Activated CD8-positive, alpha-beta T cell treated with anti-CD3 and anti-CD28 coated beads for 36 hours (primary cell): ENCODE measurements at places on chromosomes 1 and 21. TPM values are rescaled to one million over a fixed set of nuclear protein-coding genes. Genes with fewer than 3 reads are reported as not detected.

GRCh38 chr1:194709439-194709838 is 1523.0 kb upstream of the B3GALT2 start:
- H3K4me1 ChIP-seq = no peaks in the 10 kb centered on the region
- no peaks in the 10 kb centered on the region for H3K36me3 ChIP-seq
- DNase-seq = no peak

GRCh38 chr1:203140743-203141520 is 13.4 kb downstream of the ADORA1 start:
- H3K4me3 ChIP-seq = no peak overlapping the region
- H3K27ac ChIP-seq = no peak overlapping the region
- no peak for DNase-seq
- H3K27me3 ChIP-seq = peaks cover 4% of the 10 kb centered on the region
- no peaks in the 10 kb centered on the region for H3K4me1 ChIP-seq

- DNase-seq = no peak
- H3K27me3 ChIP-seq = peaks cover 12% of the 10 kb centered on the region
- peaks cover 26% of the 10 kb centered on the region for H3K4me1 ChIP-seq
- H3K36me3 ChIP-seq = peaks cover 7% of the 10 kb centered on the region
Measured at GRCh38 chr1:50972766-50973165, 2.7 kb downstream of the CDKN2C start.

DNA sequence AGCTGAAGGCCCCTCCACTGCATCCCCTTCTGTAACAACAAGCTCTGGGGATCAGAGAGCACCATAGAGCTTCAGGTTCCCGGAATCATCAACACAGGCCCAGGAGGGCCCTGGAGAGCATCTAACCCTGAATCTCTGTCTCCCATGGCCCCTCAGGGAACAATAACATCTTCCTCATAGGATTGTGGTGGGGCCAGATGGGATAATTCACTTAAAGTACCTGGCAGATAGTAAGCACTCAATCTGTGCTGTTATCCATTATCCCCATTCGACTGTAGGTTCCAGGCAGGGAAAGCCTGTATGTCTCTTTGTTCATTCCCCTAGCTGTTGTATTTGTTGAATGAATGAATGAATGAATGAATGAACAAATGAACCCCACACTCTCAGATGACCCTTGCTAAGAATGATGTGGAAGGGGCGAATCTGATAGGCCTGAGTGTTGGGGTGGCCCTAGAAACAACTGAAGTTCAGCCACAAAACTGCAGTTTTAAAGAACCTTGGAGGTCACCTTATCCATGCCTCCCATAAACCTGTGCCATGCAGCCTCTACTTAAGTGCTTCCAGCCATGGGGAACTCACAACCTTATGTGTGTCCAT is 14.5 kb downstream of the LAPTM5 start:
- no peaks in the 10 kb centered on the region for H3K27me3 ChIP-seq
- peaks cover 75% of the 10 kb centered on the region for H3K36me3 ChIP-seq
- no peak for DNase-seq
- H3K27ac ChIP-seq = peak overlapping the region; percentile 98
- H3K4me3 ChIP-seq = peak overlapping the region; percentile 55

The INPP5B gene
- 29.1 TPM for total RNA-seq

- H3K36me3 ChIP-seq = no peaks in the 10 kb centered on the region
- H3K4me3 ChIP-seq = no peak overlapping the region
- H3K4me1 ChIP-seq = peaks cover 9% of the 10 kb centered on the region
- no peak for DNase-seq
- H3K27me3 ChIP-seq = peaks cover 22% of the 10 kb centered on the region
Measured at GRCh38 chr1:161501234-161501633, 4.0 kb upstream of the FCGR2A start.

The CACNA1S gene
- not detected for total RNA-seq

DNA sequence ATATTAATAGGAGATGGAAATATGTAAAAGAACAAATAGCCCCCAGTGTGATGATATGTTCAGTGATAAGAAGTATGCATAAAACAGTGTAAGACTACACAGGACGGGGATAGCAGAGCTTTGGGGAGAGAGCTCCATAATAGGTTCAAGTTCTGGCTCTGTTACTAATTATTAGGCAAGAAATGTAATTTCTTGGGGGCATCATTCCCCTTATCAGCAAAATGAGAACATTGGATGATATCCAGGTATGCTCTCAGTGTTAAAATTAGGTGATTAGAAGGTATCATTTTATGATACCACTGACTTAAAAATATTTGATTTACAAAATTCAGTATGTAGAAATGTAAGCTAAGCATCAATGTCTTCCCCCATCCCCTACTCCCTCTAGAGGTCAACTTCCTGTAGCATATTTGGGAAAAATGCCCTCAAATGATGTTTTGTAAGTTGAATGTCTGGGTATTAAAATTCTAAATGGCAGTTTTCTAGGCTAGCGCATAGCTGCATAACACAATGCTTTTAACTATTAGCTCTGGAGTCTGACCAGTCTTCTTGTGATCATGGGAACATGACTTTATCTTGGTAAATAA is 585.7 kb upstream of the CAMK1G start:
- no peak for DNase-seq
- H3K27me3 ChIP-seq = peaks cover 4% of the 10 kb centered on the region
- H3K36me3 ChIP-seq = no peaks in the 10 kb centered on the region
- H3K27ac ChIP-seq = no peak overlapping the region
- no peak overlapping the region for H3K4me3 ChIP-seq

DNA sequence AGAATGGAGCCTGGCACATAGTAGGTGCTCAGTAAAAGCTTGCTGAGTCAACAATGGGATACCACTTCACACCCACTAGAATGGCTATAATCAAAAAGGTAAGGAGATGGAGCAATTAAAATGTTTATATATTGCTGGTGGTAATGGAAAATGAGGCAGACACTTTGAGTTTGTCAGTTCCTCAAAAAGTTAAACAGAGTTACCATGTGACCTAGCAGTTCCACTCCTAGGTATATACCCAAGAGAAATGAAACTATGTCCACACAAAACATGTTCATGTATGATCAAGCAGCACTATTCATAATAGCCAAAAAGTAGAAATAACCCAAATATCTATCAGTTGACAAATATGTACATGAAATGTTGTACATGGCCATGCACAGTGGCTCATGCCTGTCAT is 74.8 kb upstream of the ECE1 start:
- no peak for DNase-seq
- H3K4me1 ChIP-seq = peaks cover 8% of the 10 kb centered on the region
- H3K4me3 ChIP-seq = no peak overlapping the region
- no peaks in the 10 kb centered on the region for H3K36me3 ChIP-seq
- H3K27me3 ChIP-seq = no peaks in the 10 kb centered on the region
- H3K27ac ChIP-seq = no peak overlapping the region

GRCh38 chr1:55214934-55215193 is 300 bp downstream of the USP24 start:
- DNase-seq = no peak
- peak overlapping the region; percentile 51 for H3K27ac ChIP-seq
- peaks cover 62% of the 10 kb centered on the region for H3K4me1 ChIP-seq
- peaks cover 17% of the 10 kb centered on the region for H3K36me3 ChIP-seq
- H3K27me3 ChIP-seq = no peaks in the 10 kb centered on the region

The CORT gene
- total RNA-seq = 0.34 TPM

DNA sequence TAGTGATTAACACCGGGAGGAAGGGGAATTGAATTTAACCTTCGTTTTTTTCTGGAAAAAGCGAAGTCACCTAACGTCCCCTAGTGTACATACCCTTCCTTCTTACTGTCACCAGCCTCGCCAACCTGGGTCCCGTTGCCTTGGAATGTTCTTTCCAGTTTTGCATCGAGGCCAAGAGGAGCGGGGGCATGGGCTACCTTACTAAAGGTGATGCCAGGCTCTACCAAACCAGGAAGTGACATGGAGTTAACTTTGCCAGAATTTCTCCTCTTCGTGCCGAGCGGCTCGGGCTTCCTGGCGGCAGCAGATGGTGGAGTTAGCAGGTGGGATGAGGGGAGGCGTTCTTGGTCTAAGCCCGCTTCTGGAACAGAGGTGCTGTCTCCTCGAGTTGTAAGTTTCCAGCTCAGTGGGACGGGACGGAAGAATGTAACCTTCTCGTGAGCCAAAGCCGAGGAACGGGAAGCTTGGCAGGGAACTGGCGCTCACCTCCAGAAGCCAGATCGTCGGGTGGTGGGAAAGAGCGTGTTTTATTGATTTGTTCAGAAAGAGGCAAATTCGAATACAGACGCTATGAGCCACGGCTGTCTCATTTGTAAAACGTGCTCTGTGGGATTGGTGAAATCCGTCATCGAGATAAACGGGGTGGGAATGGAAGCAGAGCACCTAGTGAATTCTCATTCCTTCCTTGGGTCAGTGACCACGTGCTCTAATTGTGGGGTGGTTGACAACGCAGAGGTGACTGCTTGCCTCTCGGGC is 486 bp downstream of the NIPAL3 start:
- peak overlapping the region; percentile 95 for H3K27ac ChIP-seq
- H3K27me3 ChIP-seq = no peaks in the 10 kb centered on the region
- peak overlapping the region; percentile 98 for H3K4me3 ChIP-seq
- peaks cover 53% of the 10 kb centered on the region for H3K4me1 ChIP-seq

- peaks cover 7% of the 10 kb centered on the region for H3K4me1 ChIP-seq
- H3K27ac ChIP-seq = no peak overlapping the region
- no peaks in the 10 kb centered on the region for H3K36me3 ChIP-seq
Measured at GRCh38 chr1:20074055-20074724, 4.2 kb downstream of the PLA2G5 start.

GRCh38 chr1:15261155-15262002 is 14.4 kb downstream of the FHAD1 start:
- peaks cover 44% of the 10 kb centered on the region for H3K27me3 ChIP-seq
- peak; percentile 73 for DNase-seq
- H3K27ac ChIP-seq = no peak overlapping the region
- H3K4me1 ChIP-seq = peaks cover 25% of the 10 kb centered on the region
- peak overlapping the region; percentile 29 for H3K4me3 ChIP-seq

DNA sequence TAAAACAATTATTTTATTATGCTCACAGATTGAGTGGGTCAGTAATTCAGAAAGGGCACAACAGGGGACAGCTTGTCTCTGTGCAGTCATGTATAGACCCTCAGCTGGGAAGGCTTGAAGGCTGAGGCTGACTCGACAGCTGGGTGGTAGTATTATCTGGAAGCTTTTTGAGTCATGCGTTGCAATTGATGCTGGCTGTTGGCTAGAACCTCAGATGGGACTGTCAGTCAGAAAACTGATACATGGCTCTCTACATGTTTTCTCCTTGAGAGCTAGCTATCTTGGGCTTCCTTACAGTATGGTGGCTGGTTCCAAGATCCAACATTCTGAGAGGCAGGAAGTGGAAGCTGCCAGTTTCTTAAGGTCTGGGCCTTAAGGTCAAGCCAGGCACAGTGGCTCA is 61.5 kb upstream of the SELENON start:
- no peaks in the 10 kb centered on the region for H3K27me3 ChIP-seq
- no peaks in the 10 kb centered on the region for H3K36me3 ChIP-seq
- H3K4me1 ChIP-seq = peaks cover 12% of the 10 kb centered on the region
- no peak for DNase-seq

- H3K27me3 ChIP-seq = peaks cover 3% of the 10 kb centered on the region
- H3K27ac ChIP-seq = no peak overlapping the region
- no peak for DNase-seq
- H3K4me3 ChIP-seq = no peak overlapping the region
- H3K4me1 ChIP-seq = no peaks in the 10 kb centered on the region
- H3K36me3 ChIP-seq = peaks cover 2% of the 10 kb centered on the region
Measured at GRCh38 chr1:87916965-87917364, 588.3 kb downstream of the LMO4 start.

DNA sequence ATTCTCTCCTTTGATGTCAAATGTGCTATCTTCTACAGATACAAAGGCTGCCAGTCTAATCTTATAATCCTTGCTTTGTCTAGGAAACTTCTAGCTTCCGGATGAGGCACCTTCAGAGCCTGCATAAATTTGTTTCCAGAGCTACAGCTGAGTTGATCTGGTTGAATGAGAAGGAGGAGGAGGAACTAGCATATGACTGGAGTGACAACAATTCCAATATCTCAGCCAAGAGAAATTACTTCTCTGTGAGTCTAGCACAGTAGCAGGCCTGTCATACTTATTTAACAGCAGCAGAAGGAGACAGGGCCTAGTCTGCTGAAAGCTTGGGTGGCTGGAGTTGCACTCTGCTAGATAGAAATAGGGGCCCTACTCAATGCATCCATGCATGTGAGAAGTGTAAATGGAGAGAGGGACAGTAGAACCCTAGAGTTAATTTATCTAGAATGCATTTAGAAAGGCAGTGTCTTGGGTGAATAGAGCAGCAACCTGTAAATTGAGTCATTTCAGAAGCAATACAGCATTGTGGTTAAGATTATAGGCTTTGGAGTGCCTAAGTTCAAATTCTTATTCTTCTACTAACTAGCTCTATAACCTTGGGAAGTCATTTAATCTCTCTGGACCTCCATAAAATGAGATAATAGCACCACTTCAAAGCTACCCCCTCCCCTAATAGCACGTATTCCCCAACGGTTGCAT is 89.0 kb downstream of the MACF1 start:
- H3K4me1 ChIP-seq = peaks cover 6% of the 10 kb centered on the region
- DNase-seq = no peak
- H3K27ac ChIP-seq = no peak overlapping the region
- no peaks in the 10 kb centered on the region for H3K27me3 ChIP-seq
- peaks cover 61% of the 10 kb centered on the region for H3K36me3 ChIP-seq
- H3K4me3 ChIP-seq = no peak overlapping the region

DNA sequence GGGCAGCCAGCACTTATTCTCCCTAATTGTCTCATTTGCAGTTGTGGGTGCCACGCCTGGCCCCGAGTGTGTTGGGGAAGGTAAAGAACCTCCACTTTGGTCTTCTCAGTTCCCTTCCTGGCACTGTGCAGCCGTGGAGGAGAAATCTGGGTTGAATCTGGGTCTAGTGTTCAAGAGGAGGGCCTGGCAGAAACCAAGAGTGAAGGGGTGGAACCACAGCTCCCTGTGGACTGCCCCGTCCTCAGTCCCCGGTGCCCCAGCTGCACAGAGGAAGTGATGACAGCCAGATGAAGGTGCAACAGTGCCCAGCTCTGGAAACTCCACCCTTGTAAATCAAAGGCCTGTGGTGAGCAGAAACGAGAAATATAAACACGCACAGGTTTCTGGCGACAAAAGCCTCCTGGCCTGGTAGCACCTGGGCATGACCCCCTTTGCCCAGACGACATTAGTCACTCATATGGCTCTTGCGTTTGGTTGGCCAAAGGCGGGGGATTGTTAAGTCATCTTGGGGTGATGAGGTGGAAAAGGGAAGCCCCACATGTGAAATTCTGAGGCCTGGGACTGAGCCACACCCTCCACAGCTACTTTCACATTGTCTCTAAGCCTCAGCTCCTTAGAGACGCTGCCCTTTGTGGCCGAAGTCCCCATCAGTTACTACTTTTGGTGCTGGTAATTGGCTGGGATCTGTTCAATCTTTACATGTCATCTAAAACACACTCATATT is 4.2 kb upstream of the ECE1 start:
- peak; percentile 95 for DNase-seq
- H3K4me3 ChIP-seq = peak overlapping the region; percentile 63
- peaks cover 35% of the 10 kb centered on the region for H3K36me3 ChIP-seq
- peaks cover 85% of the 10 kb centered on the region for H3K4me1 ChIP-seq
- no peaks in the 10 kb centered on the region for H3K27me3 ChIP-seq

The S100A7 gene
- not detected for total RNA-seq

DNA sequence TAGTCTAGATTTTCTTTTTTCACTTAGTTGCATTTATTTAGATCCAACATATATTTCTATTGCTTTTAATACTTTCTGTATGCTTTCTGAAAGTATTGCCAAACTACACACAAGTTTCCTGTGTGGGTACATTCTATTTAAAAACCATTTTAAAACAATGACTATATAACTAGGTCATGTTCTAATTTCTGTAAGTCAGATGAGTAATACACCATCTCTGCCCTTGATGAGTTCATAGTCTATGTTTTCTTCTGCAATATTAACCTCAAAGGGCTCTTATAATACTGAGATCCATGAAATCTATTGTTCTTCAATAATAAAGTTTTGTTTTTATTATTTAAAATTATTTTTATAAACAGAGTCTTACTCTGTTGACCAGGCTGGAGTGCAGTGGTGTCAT is 68.3 kb downstream of the RNASEL start:
- H3K4me3 ChIP-seq = no peak overlapping the region
- no peak for DNase-seq
- H3K36me3 ChIP-seq = no peaks in the 10 kb centered on the region
- no peak overlapping the region for H3K27ac ChIP-seq
- H3K4me1 ChIP-seq = no peaks in the 10 kb centered on the region
- peaks cover 11% of the 10 kb centered on the region for H3K27me3 ChIP-seq

The EFHD2 gene
- 45.6 TPM for total RNA-seq
